ENCODE measurements at places on chromosomes 6 and 20.
A peak's percentile ranks its signal among the peaks of the same experiment; 100 is the strongest.

GRCh38 chr20:44426879-44427790, 48.5 kb upstream of the TTPAL start:
- no peak for DNase-seq

- DNase-seq, result no peak
Measured at GRCh38 chr6:116304538-116305097, 24.9 kb upstream of the TSPYL1 start.

- peak; percentile 11 for DNase-seq
Measured at GRCh38 chr20:51531141-51531710, 11.3 kb downstream of the NFATC2 start.

- DNase-seq, result no peak
Measured at GRCh38 chr6:127013865-127014264, 104.6 kb upstream of the RSPO3 start.

- no peak for DNase-seq
Measured at GRCh38 chr6:14703586-14703985, 542.3 kb upstream of the JARID2 start.

GRCh38 chr20:32970973-32971300, 33.3 kb downstream of the SUN5 start:
- no peak for DNase-seq

DNA sequence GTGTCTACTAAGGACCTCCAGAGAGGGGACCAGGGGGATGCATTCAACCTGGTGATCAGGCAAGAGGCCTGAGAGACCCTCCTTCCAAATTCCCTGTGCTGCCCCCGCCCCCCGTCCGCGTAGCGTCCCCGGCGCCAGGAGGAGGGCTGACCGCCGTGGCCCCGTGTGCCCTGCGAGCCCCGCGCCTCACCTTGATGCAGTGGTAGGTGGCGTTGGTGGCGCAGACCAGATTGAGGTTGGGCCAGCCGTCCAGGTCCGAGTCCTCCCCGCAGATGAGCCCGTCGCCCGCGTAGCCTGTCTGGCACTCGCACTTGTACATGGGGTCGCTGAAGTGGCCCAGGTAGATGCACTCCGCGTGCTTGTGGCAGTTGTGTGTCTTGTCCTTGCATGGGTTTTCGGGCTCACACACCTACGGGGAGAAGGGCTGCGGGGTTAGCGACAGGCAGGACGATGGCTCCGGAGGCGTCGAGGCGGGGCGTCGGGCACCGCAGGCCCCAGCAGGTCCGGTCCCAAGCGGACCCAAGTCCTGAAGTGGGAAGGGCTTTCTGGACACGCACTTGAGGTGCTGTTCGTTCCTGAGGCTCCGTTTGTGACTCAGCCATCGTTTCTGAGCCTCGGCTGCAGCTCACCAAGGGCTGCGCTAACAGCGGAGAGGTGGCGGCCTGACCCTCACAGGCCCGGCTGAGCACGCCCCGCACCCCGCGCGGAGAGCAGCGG, 21.7 kb downstream of the THBS2 start:
- DNase-seq, result no peak

DNA sequence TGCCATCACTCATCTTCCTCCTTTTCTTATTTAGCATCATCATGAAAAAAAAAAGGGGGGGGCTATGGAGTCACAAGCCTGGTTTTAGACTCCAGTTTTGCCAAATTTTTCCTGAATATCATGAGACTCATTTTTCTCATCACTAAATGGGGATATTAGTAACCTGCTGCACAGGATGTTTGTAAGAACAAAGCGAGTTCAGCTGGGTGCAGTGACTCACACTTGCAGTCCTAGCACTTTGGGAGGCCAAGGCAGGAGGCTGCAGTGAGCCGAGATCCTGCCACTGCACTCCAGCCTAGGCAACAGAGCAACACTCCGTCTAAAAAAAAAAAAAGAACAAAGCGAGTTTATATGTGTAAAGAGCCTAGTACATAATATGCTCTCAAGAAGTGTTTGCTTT, 82.8 kb downstream of the TFAP2A start:
- no peak for DNase-seq

GRCh38 chr20:59988141-59988540, 29.9 kb downstream of the CDH26 start:
- DNase-seq, result no peak

DNA sequence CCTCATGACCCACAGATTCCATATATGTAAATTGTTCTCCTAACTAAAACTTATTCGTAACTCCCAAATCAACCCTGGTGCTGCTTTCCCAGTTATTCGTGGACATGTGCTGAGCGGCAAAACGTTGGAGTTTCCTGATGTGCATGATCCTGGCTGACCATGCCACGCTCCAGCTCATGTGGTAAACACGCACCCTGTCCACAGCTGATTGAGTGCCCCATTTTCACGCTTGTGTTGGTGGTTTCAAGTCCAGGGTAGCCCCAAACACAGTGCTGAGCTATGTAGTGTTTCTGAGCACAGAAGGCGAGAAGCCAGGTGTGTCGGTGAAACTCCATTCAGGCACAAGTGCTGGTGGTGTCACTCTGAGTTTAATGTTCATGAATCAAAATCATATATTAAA, 19.1 kb upstream of the FOXC1 start:
- DNase-seq, result no peak

DNA sequence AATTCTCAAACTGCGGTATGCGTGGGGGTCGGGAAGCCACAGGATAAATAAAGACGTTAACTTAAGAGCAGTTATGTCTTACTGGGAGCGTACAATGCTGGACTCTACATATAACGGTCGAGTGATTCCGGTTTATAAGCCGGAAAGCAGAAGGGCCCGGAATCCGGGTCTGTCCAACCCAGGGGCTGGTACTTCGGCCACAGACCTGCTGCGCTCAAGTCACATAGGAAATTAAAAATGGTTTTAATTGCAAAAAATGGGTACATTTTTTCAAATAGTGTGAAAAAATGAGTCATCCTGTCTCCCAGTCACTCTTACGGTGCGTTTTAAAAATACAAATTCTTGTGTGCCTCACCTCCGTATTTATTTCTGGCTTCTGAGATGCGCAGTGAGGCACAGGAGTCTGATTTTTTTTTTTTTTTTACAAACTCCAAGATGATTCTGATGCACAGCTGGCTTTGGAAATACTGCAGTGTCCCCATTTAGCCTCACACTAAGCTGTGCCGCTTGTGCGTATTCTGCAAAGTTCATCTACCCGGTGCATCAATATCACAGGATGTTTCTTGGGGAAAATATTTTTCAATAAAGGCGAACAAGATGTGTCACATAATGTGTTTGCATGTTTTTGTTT, 1.0 kb downstream of the PCIF1 start:
- DNase-seq, result no peak

- DNase-seq, result peak; percentile 44
Measured at GRCh38 chr20:21505810-21506530, 7.9 kb downstream of the NKX2-2 start.

GRCh38 chr6:108621117-108621516, 60.4 kb downstream of the FOXO3 start:
- no peak for DNase-seq

GRCh38 chr6:130240232-130240631, 17.5 kb upstream of the SAMD3 start:
- DNase-seq, result no peak

DNA sequence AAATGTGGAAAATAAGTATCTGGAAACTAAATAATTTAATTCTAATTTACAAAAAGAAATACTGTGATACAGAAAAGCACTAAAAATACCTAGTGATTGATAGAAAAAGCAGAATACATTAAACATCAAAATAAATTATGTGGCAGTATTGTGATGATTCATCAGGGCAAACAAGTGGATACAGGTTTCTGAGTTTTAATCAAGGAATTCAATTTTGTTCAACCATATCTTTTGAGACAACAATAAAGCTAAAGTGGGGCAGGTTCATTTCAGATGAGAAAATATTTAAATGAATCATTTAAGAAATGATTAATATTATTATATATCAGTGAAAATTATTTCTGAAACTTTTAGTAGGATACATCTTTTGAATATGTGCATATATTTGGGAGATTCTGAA, 49.8 kb downstream of the GRIK2 start:
- no peak for DNase-seq

DNA sequence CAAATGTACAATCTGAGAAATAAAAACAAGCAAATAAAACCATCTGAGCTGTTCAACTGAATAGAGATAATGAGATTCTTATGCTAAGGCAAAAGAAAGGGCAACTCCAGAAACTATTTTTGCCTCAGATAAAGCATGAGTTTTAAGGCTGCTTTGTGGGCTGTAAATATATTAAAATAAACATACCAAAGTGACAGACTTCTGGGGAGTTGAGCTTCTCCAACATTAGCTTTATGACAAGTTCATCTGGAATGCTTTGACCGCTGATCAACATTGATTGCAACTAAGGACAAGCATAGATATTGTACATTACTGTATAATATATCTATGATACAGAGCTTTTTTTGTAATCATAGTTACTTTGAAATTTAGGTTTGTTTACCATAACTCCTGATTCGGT, 19.3 kb downstream of the AK9 start:
- no peak for DNase-seq

DNA sequence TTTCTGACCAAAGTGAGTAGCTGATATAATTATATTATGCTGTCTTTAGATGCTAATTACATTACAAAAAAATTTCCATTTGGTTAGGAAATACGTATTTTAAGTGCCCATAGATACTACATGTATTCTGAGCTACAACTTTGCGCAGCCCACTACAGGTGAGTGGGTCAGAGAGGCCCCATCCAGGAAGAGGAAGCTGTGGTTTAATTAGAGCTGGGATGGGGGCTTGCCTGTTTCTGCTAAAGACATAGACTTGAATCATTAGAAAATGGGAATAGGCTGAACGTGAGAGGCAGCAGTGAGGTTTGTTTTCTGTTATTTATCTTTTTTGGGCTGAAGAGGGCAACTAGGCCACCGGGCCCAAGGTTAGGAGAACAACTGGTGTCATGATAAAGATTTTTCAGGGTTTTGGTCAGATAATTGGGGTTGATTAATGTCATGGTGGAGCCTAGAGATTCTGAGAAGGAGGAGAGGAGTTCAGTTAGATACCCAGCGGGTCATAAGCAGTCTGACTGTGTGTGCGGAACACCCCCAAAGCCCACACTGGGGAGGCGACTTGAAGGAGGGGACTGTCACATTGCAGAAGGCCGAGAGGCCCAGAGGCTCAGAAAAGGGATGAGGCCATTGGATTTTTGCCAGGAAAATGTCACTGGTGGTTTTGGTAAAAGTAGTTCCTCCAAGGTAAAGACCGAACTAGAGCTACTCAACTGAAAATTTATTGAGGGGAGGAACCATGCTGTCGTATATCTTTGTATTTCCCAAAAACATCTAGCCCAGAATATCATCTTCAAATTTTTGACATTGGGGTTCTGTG, 14.5 kb upstream of the IRF4 start:
- DNase-seq, result no peak

DNA sequence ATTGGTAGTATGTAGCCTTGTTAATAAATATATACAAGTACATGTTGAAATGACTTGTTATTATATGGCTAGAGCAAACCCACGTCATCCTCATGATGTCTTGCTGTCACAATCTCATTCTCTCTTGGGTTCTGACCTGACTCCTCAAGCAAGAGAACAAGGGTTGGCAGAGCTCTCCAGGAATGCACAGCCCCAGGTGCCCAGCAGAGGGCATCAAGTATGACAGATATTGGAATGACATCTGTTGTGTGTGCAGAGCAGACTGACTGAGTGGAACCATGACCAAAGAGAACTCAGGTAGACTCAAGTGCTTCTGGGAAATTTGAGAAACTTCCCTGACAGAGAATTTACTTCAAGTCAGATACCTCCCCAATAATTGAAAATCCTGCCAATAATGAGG, 90.6 kb downstream of the PAX1 start:
- no peak for DNase-seq

DNA sequence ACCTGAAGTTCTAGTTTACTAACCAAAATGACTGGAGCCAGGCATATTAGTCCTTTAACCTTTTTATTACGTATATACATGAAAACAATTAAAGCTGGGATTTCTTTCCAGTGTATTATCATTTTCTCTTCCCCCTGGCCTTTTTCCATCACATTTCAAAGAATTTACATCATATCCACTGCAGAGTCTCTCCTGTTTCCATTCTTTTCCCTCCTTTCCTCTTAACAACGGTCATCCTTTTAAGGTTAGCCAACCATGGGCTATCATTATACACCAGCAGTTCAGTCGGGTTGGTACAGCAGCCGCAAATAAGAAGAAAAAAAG, 104.6 kb downstream of the TFAP2A start:
- no peak for DNase-seq

GRCh38 chr6:53547166-53547810, 2.4 kb upstream of the GCLC start:
- no peak for DNase-seq

DNA sequence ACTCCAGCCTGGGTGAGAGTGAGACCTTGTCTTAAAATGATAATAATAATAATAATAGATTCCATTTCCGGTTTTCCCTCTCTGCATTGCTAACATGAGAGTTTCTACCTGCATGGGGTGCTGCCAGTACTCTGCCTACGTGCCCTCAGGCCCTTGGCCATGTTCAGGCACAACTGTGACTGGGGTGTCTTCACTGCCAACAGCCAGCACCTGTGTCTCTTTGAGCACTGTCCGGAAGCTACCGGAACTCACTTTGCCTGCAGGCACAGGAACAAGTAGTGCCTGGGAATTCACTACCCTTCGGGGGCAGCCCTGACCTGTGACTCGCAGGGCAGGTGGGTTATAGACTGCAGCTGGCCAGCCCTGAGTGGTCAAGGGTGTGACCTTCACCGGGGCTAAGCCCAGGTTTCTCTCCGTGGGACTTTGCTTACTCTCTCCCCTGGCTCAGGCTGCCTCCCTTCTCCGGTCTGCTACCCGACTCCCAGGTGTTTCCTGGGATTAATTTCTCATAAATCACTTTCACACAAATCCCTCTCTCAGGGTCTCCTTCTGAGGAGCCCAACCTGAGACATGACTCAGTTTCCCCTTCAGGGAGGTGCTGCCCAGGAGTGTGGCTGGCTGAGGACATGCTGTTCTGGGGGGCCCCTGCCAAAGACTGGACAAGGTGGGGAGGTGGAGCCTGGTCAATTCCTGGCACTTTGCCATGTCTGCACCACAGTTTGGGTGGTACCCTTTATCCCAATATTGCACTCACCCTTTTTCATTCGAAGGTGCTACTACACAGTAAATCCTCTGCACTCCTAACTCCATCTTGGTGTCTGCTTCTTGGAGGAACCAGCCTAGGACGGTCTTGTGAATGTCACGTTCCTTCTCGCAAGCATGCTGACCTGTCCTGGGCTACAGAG, 79.5 kb upstream of the RALGAPA2 start:
- no peak for DNase-seq

GRCh38 chr20:19944772-19945459, 72.2 kb upstream of the NAA20 start:
- no peak for DNase-seq

GRCh38 chr6:158471339-158471738, 88.6 kb upstream of the TMEM181 start:
- DNase-seq, result no peak

DNA sequence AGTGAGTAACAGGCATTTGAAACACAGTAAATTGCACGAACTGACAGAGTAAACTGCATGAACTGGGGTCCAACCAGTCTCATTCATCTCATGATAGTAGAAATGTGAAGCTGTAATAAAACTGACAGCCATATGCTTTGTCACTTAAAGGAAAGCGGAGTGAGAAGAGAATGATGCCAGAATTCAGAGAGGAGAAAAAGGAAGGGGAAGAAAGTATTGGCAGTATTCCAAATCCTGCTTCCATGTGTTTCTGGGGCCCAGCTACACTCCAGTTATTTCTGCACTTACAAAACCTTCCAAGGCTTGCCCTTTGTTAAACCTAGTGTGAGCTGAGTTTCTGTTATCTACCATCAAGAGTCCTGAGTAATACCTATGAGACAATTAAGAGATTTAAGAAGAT, 17.2 kb downstream of the SNX14 start:
- DNase-seq, result no peak

- no peak for DNase-seq
Measured at GRCh38 chr20:4688305-4688704, 33.4 kb upstream of the PRND start.
